Progenitor cell of endocrine pancreas (in vitro differentiated cells): ENCODE measurements at places on chromosomes 5 and 9. TPM values are rescaled to one million over a fixed set of nuclear protein-coding genes. Genes with fewer than 3 reads are reported as not detected.
A peak's percentile ranks its signal among the peaks of the same experiment; 100 is the strongest.

The ASPN gene
- total RNA-seq = not detected in 2 replicates

The FBLL1 gene
- 3.1 and 4.5 TPM in 2 replicates for total RNA-seq

DNA sequence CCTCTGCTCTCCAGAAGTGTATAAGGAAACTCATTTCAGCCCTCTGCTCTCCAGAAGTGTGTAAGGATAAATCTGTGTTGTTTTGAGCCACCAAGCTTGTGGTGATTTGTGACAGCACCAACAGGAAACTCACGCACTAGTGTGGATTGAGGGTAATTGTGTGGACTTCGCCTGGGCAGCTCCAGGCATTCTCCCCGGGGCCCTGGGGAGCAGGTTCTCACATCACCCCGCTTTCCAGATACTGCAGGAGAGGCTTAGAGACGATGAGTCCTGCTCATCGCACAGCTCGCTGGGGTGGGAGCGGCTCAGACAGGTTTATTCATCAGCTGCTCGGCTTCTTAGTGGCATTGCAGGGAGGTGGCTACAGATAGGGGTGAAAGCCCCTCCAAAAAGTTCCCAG is 38.4 kb upstream of the RNF130 start:
- DNase-seq = no peak

- no peak for DNase-seq
These were observed 169.2 kb upstream of the SPRY4 start for GRCh38 chr5:142493875-142494518.

GRCh38 chr5:126917918-126918614 is 112.3 kb downstream of the MARCHF3 start:
- peak; percentile 22 for DNase-seq
